ENCODE measurements at places on chromosomes 7 and 10.

- no peak for DNase-seq
Observed at GRCh38 chr10:119221666-119222065, 14.3 kb downstream of the GRK5 start.

DNA sequence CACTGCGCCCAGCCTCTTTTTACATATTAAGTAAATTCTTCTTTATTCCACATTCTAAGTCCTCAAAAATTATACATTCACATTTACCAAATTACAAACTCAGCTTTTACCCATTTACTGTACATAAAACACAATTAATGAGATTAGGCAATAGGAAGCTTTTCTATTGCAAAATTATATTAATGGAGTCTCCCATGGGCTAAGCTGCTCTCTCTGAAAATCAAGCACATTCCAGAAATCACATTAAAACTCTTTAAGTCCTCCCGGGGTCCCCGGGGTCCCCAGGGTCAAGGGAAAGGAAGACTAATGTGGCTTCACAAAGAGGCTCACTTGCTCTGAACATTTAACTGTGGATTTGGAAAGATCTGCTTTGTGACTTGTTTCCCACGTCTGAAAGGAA is 127.4 kb upstream of the KMT2E start:
- no peak for DNase-seq

DNA sequence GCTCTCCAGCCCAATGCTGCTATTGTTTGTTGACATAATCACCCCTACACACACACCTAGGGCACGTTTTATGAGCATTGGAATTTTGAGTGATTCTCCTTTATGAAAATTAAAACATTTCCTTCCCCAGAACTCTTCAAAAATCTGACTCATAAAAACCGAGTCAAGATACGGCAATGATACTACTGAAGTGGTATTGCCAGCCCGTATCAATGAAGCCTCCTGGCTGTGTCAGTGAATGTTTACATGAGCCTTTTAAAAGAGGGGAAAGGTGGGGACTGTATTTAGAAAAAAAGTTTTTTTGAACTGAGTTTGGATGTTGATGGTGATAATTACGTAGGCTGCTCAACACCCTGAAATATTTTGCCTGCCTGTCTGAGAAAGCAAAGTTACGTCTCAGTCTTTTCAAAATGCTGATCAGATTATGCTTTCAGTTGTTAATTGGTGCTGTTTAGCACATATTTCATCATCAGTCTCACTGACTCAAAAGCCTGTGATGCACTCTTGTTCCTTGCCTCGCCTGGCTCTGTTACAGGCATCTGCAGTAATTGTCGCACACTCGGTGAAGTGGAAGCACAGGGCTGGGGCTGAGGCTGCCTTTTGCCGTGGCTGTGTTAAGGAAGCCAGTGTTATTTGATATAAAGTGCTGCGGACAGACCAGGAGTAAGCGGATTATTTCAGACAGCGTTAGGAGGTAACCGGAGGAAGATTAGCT is 157.4 kb upstream of the TCF7L2 start:
- DNase-seq = peak; percentile 67

GRCh38 chr10:113177156-113177935 is 227.3 kb downstream of the TCF7L2 start:
- no peak for DNase-seq

- DNase-seq = no peak
Observed at GRCh38 chr7:74074770-74075169, 8.8 kb upstream of the LIMK1 start.

- no peak for DNase-seq
Observed at GRCh38 chr7:53657586-53657985, 622.2 kb downstream of the POM121L12 start.

DNA sequence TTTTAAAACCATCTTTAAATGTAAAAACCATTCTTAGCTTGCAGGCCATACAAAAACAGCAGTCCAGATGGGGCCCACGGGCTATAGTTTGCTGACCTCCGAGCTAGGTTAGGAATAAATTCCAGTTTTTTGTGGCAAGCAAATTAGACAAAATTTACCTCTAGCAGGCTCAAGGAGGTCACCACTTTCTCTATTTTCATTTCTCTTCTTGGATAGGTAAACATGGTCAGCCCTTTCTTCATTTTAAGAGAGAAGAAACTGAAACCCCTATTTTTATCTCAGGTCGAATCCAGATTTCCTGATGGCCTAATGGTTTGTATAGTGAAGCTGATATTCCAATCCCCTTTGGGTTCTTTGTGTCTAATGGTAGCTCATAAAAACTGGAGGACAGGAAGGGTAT is 10.7 kb downstream of the IKZF5 start:
- DNase-seq = no peak

DNA sequence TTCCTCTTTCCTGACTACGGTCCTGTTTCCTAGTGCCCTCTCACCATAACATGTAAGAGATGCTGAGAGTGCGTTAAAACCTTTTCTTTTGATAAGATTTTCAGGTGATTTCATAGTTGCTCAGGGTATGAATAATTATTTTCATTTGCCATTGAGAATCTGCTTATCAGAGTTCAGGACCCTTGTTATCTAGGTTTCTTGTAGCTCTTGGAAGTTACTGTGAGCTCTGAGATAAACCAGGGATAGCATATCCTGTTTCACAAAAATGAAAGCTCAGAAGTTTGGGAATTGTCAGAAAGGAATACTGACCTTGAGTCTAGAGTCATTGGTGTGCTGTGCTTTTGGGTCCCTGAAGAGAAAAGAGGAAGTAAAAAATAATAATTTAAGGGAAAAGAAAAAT is 76.8 kb upstream of the PRKG1 start:
- DNase-seq = no peak

GRCh38 chr10:9634466-9634865 is 1383.2 kb upstream of the CELF2 start:
- DNase-seq = no peak

DNA sequence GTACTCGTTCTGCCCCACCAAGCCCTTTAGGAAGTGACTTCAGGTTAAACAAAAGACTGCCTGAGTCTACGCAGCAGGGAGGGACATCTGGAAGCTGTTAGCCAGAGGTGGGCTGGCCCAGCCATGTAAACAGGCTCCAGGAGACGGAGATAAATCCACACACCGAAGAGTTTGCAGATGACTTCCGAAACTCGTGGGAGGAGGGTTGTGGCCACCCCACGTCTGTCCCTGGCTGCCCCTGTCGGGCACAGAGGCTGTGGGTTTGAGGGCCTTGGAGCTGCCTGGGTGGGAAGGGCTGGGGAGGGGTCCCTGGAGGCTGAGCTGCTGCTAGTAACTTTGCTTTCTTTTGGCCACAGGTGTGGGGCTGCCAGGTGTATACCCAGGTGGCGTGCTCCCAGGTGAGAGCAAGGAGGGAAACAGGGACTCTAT is 15.6 kb downstream of the ELN start:
- no peak for DNase-seq

GRCh38 chr7:7718492-7718891 is at the start of gene RPA3:
Gene RPA3 (minus strand): TSS chr7:7718607. CDS start chr7:7640418, 78,189 bp downstream.
- DNase-seq = no peak

DNA sequence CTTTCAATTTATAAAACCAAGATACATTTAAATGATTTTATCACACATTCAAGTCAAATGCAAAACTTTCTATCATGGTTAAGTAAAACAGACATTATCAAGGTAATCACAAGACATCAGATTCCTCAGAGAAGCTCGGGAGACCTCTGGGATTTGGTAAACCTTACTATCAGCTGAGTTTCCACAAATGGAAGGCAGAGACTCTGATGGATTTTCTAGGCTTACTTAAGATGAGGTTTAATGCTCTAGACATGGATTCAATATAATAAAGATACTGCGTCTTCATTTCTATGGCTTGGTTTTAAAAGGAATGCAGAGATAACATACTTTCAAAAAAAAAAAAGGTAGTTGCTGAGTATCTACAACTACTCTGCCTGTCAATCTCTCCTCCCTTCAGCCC is 171.7 kb downstream of the JAZF1 start:
- DNase-seq = no peak

- no peak for DNase-seq
Observed at GRCh38 chr10:28677888-28678686, 766 bp downstream of the BAMBI start.

GRCh38 chr7:130096243-130096827 is 26.0 kb downstream of the KLHDC10 start:
- no peak for DNase-seq

DNA sequence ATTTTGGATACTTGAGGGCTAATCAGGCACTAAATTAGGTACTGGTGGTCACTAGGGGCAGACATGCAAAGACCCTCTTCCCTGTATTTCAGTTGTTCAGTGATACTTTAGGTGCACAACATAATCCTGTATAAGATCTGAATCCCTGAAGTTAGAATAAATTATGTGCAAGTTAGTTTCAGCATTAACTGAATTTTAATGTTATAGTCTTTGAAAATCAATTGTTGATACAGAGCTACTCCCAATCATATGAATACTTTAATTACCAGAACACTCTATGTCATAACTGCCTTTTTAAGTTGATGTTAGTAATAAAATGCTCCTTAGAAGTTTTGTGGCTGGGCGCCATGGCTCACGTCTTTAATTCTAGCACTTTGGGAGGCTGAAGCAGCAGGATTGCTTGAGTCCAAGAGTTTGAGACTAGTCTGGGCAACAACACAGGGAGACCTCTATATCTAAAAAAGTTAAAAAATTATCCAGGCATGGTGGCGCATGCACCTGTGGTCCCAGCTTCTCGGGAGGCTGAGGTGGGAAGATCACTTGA is 87.1 kb upstream of the SKAP2 start:
- DNase-seq = no peak

DNA sequence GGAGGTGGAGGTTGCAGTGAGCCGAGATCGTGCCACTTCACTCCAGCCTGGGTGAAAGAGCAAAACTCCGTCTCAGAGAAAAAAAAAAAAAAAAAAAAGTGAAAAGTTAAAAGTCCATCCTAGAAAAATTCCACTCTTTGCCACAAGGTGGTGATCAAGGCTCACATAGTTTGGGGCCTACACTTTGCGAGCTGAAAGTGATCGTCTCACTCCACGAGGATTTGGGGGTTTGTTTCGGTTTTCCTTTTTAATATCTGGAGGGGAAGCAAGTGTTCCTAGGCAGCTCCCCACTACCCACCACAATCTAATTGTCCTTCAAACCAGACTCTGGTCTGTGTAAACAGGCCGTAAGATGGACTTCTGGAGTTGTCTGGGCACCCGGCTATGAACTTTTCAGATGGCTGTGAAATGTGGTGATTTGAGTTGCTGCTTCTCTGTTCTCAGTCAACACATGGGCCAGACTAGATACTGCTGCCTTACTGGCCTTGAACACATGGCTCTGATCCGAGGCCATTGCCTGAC is 27.1 kb downstream of the PRLHR start:
- no peak for DNase-seq

GRCh38 chr7:101586078-101586905 is 42.8 kb downstream of the MYL10 start:
- DNase-seq = no peak

- no peak for DNase-seq
Observed at GRCh38 chr7:22983257-22983855, 30.6 kb downstream of the HYCC1 start.

GRCh38 chr10:44356139-44357022 is 28.5 kb downstream of the CXCL12 start:
- DNase-seq = no peak

GRCh38 chr7:94940241-94940640 is 32.8 kb downstream of the PPP1R9A start:
- DNase-seq = no peak

- DNase-seq = no peak
Observed at GRCh38 chr7:116929021-116929420, 24.3 kb upstream of the ST7 start.

DNA sequence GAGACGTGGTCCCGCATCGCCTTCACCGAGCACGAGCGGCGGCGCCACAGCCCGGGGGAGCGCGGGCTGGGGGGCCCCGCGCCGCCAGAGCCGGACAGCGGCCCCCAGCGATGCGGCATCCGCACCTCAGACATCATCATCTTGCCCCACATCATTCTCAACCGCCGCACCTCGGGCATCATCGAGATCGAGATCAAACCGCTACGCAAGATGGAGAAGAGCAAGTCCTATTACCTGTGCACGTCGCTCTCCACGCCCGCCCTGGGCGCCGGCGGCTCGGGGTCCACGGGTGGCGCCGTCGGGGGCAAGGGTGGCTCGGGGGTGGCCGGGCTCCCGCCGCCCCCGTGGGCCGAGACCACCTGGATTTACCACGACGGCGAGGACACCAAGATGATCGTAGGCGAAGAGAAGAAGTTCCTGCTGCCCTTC is 737 bp downstream of the CNNM2 start:
- DNase-seq = no peak

GRCh38 chr10:30577048-30577447 is 52.5 kb downstream of the LYZL2 start:
- DNase-seq = no peak

DNA sequence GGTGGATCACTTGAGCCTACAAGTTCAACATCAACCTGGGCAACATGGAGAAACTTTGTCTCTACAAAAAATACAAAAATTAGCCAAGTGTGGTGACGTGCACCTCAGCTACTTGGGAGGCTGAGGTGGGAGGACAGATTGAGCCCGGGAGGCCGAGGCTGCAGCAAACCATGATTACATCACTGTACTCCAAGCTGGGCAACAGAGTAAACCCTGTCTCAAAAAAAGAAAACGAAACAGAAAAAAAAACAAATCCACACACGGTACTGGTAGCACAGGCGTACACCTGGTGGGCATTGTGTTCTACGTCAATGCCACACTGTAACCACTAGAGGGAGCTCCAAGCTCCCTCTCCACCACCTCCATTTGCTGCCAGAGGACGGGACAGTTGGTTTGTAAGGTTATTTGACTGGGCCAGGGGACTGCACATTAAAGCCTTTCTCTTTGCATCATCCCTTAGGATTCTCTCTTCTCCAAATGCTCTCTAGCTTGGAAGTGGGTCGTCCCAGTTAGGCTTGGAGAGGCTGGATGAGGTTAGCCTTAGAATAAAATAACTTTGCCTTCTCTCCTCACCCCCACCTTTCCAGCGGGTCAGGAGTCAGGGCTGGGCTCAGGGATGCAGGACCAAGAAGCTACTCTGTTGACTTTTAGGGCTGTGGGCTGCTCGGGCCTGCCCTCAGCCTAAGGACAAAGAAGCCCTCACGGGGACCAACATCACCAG is 130.8 kb downstream of the SORBS1 start:
- DNase-seq = no peak

- DNase-seq = no peak
Observed at GRCh38 chr7:133197972-133198544, 54.8 kb upstream of the EXOC4 start.

- DNase-seq = no peak
Observed at GRCh38 chr10:25615926-25616325, 318.1 kb upstream of the MYO3A start.

DNA sequence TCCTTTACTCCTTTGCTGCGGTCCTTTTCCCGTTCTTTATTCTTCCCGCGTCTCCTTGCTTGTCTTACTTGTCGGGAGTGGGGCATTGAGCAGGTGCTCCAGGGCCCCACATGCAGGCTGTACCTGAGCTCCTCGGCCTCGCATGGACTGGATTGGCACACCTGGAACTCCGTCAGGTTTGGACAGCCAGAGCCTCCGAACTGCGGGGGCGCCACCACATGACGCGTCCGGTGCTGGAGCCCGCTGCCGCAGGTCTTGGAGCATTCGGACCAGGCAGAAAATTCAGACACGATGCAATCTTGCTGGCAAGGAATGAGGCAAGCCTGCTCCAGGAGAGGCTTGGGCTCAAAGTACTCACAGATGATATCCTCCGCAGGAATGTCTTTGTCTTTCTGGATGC is 195.7 kb downstream of the THSD7A start:
- DNase-seq = no peak

- no peak for DNase-seq
Observed at GRCh38 chr10:73017955-73018480, 63.4 kb upstream of the PLA2G12B start.

Measured in NCI-H524 treated with DMSO at 0.1 percent for 48 hours (cell line).